ENCODE measurements at places on chromosomes 7 and 10.
A peak's percentile ranks its signal among the peaks of the same experiment; 100 is the strongest.

DNA sequence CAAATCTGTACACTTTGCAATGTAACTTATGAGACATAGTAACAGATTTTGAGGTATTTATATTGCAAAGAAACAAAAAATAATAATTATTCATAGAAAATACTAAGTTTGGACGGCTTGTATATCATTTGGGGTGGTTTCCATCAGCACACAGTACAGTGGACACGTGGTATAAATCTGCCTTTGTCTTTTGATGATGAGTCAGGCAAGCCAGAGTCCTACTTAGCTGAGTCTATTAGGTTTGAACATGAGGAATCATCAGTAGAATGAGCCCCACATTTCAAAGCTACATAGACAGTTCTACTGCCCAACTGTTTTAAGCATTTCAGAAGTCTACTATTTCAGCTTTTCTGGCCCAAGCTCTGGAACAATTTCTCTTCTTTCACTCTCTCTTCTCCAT lies 803.2 kb downstream of the PHTF2 start:
- no peak for DNase-seq

GRCh38 chr10:130515670-130516069 lies 379.5 kb downstream of the GLRX3 start:
- no peak for DNase-seq

GRCh38 chr7:33645104-33645503 lies 260.2 kb upstream of the BMPER start:
- DNase-seq: no peak

GRCh38 chr7:99249985-99250575 lies 22.6 kb upstream of the MYH16 start:
- no peak for DNase-seq

DNA sequence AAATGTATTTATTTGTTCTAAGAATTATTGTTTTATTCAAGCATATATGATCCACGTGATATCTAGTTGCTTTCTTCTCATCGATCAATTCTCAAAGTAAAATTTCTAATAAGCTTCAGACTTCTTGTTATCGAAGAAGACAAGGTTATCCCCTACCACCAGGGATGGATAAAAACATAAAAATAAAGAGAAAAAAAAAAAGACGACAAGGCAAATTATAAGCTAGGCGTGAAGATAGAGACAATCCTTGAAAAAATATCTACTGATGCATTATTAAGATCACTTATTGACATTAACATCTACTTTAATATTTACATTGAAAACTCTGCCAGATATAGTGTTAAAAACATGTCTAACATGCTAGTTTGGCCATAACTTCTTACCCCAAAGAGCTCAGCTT lies 19.4 kb downstream of the PEX1 start:
- no peak for DNase-seq

DNA sequence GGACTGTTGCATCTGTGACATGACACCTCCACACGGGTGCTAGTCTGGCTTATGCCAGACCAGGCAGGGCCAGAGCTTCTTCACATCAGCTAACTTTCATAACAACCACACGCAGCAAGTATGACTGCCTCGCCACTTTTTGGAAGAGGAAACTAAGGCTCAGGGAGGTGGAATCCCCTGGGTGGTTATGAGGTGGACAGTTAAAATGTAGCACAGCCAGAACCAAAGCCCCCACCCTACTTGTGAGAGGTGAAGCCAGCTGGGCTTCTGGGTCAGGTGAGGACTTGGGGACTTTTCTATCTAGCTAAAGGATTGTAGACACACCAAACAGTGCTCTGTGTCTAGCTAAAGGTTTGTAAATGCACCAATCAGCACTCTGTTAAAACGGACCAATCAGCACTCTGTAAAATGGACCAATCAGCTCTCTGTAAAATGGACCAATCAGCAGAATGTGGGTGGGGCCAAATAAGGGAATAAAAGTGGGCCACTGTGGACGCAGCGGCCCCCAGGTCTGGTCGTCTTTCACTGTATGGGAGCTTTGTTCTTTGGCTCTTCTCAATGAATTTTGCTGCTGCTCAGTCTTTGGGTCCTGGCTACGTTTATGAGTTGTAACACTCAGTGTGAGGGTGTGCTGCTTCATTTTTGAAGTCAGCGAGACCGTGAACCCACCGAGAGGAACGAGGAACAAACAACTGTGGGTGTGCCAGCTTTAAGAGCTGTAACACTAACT lies 171.0 kb downstream of the PTPN20 start:
- DNase-seq: no peak

GRCh38 chr7:51227861-51228260 lies 88.7 kb downstream of the COBL start:
- DNase-seq: no peak

GRCh38 chr7:114070246-114070645 lies 151.4 kb upstream of the PPP1R3A start:
- no peak for DNase-seq

GRCh38 chr10:133110133-133110532 lies 22.4 kb downstream of the ADGRA1 start:
- no peak for DNase-seq

- no peak for DNase-seq
These were observed 83.5 kb downstream of the ADK start for GRCh38 chr10:74234569-74234968.

DNA sequence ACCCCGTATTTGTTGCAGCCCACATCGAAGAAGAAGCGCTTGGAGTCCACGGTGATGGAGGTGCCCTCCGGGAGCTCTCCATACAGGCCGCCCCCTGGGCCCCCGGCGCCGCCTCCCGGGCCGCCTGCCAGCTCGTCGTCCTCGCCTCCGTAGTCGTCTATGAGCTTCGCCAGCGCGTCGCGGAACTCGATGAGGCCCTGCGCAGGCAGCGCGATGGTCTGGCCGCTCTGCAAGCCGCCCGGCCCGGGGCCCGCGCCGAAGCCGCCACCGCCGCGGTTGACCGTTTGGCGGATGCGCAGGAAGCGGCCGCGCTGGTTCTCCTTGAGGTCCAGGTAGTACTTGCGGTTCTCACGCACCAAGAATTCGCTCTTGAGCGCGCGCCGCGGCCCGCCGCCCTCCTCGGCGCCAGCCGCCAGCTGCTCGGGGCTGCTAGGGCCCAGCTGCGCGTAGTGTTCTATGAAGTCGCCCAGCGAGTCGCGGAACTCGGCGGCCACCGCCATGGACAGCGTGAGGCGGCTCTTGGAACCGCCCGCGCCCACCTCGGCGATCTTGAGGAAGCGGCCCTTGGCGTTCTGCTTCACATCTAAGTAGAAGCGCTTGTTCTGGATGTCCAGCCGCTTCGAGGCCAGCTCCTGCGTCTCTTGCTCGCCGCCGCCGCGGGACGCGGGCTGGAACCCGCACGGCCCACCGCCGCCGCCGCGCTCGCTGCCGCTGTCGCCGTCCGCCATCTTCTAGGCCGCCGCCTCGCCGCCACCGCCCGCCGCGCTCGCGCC lies 523 bp downstream of the PURB start:
- peak; percentile 28 for DNase-seq

GRCh38 chr7:66036788-66037187 lies 38.8 kb upstream of the ASL start:
- no peak for DNase-seq

DNA sequence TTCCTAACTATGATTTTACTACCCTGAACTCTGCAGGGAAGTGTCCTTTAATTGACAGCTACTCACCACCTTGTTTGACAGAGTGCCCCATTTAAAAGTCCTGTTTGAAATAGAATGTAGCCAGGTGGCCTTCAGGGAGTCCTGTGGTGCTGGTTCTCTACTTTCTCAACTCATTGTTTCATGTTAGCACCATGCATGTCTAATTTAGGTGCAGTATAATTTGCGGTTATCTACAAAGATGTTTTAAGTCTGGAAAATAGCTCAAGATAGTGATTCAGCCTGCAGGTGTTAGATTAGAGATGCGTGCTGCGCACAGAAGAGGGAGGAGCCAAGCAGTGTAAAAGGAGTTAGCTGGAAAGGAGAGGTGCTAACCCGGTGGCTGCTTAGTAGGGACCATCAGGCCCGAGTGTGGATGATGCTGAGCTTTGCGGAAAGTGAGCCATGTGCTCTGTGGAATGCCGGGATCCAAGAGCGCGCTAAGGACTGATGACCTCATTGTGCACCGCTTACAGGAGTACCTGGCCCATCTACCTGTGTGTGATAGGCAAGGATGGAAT lies 1.2 kb downstream of the CCM2 start:
- peak; percentile 42 for DNase-seq

- DNase-seq: no peak
These were observed 100.7 kb downstream of the NKX6-2 start for GRCh38 chr10:132685101-132685891.

- DNase-seq: no peak
These were observed 219.7 kb downstream of the TRIL start for GRCh38 chr7:28738412-28738811.

DNA sequence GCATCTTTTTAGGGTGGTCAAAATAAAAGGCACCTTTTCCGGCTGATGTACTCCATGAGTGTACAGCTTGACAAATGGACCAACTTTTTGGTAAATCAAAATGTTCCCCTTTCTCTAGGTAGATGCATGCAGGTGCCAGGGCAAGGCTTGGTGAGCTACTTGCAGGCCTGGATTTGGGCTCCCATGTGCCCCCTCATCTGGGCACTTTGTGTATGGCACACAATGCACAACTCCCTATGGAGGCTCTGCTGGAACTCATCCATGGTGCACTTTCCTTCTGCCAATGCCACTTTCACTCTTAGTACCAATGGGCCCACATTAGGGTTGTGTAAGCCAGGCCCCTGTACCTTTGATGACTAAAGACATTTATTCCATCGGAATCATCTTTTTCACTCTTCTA lies 300.8 kb downstream of the SDHAF3 start:
- DNase-seq: no peak

DNA sequence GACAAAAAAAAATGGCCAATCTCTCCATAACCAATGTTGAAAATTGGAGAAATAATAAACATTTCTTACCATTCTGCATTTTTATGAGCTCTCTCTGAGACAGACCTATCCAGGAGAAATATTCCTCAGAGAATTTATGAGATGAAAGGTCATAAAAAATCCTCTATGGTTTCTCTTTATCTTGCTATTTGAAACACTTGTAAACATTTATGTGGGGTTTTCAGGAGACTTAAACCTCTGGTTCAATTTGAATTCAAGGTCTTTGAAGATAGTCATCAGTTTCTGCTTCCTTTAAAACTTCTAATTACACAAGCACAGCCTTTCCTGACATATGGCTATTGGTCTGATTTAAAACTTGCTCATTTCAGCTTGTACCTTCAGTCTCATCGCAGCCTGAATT lies 78.5 kb upstream of the APBB1IP start:
- DNase-seq: no peak

GRCh38 chr10:86389441-86390193 lies 23.0 kb upstream of the GRID1 start:
- DNase-seq: no peak

DNA sequence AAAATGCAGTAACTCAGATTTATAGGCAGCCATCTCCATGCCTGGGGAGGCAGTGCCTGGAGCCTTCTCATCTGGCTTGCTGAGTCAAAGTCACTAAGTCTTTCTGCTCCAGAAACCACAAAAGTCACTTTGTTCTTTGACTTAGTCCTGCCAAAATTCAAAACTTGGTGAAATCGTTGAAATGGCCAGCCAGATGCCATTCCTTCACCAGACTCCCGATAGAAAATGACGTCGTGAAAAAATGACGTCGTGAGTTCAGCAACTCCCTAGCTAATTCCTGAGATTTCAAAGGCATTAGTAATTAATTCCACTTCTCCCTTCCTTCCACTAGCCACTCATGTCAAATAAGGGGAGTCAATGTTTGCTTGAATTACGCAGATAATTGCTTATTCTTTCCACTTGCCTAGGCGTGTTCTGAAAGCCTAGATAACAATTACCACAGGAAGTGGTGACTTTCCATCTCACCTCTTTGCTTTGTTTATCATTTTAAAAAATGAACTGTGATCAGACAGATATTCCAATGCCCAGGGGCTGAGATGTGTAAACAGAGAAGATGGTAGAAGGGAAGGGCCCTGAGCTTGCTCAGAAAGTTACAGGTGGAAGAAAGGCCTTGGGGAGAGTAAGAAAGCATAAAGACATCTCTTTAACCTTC lies 48.5 kb upstream of the OSBPL3 start:
- no peak for DNase-seq

DNA sequence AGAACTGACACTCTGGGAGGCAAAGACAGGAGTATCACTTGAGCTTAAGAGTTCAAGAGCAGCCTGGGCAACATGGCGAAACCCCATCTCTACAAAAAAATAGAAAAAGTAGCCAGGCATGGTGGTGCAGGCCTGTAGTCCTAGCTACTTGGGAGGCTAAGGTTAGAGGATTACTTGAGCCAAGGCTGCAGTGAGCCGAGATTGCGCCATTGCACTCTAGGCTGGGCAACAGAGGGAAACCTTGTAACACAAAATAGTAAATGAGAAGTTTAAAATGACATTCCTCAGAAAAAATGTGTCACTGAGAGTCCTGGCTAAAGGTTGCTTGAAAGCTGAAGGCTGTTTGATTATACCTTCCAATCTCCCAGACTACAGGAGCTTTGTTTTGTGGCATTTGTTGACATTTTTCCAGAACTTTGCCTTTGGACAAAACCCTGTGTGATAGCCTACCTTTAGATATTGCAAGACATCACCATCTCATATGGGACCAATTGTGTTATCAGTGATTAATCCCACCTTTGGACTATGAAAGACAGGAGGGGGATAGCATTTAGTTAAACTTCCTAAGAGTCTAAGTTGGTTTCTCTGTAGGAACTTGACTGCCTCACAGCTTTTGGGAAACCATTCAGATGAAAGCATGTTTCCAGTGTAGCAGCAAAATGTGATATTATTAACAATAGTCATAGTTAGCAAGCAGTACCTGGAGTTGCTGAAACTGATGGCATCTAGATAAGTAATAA lies 5.3 kb downstream of the TNKS2 start:
- DNase-seq: no peak

DNA sequence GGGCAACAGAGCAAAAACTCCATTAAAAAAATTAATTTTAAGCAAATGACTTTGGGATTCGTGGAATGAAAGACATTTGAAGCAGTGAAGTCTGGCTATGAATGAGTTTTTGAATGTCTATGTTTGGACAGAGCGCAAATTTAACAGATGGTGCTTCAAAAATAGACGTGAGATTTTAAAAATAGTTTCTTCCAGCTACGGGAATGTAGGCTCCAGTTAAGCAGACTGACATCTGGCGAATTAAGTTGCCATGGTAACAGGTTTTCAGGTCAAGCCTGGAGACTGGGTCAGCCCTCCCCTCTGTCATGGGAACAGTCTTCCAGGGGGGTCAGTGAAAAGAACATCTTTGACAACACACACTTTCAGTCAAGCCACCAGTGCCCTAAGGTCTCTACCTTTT lies 62.0 kb downstream of the MYOF start:
- no peak for DNase-seq

GRCh38 chr10:104824380-104825006 lies 183.4 kb downstream of the SORCS3 start:
- no peak for DNase-seq

DNA sequence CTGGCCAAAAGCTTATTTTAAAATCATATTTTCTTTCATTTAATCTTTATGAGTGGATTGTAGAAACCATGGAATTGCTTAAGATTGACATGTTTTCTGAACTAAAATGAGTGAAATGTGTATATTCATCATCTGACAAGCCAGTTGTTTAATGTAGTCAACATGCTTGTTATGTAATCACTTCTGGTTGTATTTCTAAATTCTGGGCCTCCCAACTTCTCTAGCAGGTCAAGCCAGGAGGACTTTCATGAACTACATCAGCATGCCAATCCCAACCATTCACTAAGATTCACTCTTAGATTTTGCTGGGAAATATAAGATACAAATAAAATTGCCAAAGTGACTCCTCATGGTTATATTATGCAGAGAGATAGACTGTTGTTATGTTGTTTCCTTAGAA lies 21.1 kb upstream of the MAP3K8 start:
- no peak for DNase-seq

All from stimulated activated CD8-positive, alpha-beta memory T cell treated with anti-CD3 and anti-CD28 coated beads, Interleukin-12 subunit alpha, Interleukin-12 subunit beta, amount 100 ng/mL, for 4 hours (primary cell).